ENCODE measurements at places on chromosomes 5 and 9. TPM values are rescaled to one million over a fixed set of nuclear protein-coding genes. Genes with fewer than 3 reads are reported as not detected.

Gene BRINP1
- total RNA-seq: 8.2 TPM

Gene BAAT
- total RNA-seq: not detected

Gene PCDHB16
- total RNA-seq: 6.3 TPM

Gene KDM3B
- 99.2 TPM for total RNA-seq

Gene MYOZ3
- total RNA-seq: 6.8 TPM

Gene SLC36A2
- total RNA-seq: not detected

Gene PRUNE2
- 14.4 TPM for total RNA-seq

Gene ABO
- 0.04 TPM for total RNA-seq

Gene TESK1
- 42.5 TPM for total RNA-seq

Gene PCDHGA8
- total RNA-seq: 2.5 TPM

Gene OTULIN
- 31.2 TPM for total RNA-seq

Gene CCNI2
- total RNA-seq: not detected

Gene MSH3
- 11.9 TPM for total RNA-seq

Gene TMEM252
- not detected for total RNA-seq

Gene GAPVD1
- 39.3 TPM for total RNA-seq

Gene TRIM52
- 10.4 TPM for total RNA-seq

Data from cardiac muscle cell (in vitro differentiated cells and primary cell).